HS-5 (cell line): ENCODE measurements at places on chromosomes 13 and 19.

DNA sequence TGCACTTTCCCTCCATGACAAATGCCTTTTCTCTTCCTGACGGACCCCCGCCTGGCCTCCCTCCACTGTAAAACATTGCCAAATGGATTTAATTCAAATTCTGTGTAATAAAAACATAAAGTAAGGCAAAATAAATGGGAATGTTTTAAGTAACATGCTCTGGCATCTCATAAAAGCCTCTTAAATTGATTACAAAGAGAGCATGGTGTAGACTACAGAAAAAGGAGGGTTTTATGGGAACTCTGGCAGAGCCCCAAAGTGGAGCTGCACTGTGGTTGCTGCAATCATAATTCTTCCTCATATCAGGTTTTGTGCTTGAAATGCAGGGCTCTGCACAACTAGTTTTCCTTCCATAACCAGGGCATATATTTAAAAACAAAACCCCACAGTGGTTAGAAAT, 44.3 kb upstream of the SIAH3 start:
- no peak for DNase-seq

DNA sequence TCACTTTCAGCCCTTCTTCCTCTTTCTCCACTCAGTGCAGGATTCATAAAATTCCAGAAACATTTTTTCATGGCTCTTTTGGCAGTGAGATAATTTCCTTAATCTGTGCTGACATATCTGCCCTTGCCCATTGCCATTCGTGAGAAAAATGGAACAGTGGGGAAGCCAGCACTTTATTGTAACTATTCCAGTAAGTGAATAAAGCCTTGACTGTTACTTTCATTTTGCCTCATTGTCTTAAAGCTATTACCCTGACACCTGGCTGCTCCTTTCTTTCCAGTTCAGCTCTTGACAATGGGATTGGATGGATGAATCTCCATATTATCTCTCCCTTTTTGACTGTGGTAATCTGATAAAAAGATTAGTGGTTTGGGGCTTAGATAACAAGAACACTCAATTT, 1068.1 kb upstream of the PCDH20 start:
- DNase-seq = no peak

GRCh38 chr13:29756506-29756905, 93.9 kb downstream of the UBL3 start:
- peak; percentile 4 for DNase-seq

GRCh38 chr13:79915114-79915811, 425.7 kb downstream of the SPRY2 start:
- no peak for DNase-seq

DNA sequence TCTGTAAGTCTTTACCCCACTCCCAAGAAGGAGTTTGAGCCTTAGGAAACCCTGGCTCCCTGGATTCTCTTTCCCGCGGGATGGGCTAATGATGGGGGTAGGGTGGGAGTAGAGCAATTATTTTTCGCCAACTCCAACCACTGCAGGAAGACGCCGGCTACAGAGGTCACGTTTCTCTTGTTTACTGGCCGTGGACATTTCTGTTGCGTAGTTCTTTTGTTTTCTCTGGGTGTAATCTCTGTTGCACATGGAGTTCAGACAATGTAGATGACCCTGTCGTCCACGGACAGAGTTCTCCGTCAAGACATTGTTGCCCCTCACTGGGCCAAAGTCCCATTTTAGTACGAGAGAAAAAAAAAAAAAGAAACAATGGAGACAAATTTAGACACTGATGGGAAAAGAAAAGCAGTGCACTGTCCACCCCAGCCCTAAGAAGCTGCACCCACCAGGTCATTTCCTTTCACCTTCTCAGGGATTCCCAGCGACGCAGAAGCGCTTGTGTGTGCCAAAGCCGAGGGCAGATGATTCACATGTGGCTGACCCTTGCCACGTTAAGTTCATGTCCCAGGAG, 133.9 kb upstream of the ARGLU1 start:
- no peak for DNase-seq
